ENCODE measurements at places on chromosomes 5 and 9.

GRCh38 chr9:19022206-19022605 is 10.8 kb downstream of the SAXO1 start:
- no peak for DNase-seq

- no peak for DNase-seq
Observed at GRCh38 chr9:137774775-137775386, 102.7 kb upstream of the CACNA1B start.

- no peak for DNase-seq
Observed at GRCh38 chr5:130189961-130190360, 285.7 kb downstream of the CHSY3 start.

- DNase-seq = no peak
Observed at GRCh38 chr5:22541037-22541436, 312.1 kb downstream of the CDH12 start.

GRCh38 chr5:126437721-126438120 is 14.5 kb downstream of the GRAMD2B start:
- no peak for DNase-seq

GRCh38 chr5:145223582-145223981 is 611.6 kb downstream of the PRELID2 start:
- DNase-seq = no peak

- no peak for DNase-seq
Observed at GRCh38 chr5:53092242-53092641, 17.3 kb downstream of the MOCS2 start.

DNA sequence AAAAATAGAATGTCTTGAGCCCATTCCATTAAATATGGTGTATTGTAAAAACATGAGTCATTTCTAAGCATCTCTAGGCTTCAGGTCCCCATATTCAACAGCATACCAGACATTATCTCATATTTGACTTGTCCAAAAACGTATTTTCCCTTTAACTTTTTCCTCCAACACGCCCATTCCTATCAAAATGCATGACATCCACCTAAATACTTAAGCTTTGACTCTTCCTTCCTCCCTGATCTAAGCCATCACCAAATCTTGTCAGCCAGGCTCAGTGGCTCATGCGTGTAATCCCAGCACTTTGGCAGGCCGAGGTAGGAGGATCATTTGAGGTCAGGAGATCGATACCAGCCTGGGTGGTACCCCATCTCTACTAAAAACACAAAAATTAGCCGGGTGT is 23.9 kb downstream of the VCP start:
- no peak for DNase-seq

DNA sequence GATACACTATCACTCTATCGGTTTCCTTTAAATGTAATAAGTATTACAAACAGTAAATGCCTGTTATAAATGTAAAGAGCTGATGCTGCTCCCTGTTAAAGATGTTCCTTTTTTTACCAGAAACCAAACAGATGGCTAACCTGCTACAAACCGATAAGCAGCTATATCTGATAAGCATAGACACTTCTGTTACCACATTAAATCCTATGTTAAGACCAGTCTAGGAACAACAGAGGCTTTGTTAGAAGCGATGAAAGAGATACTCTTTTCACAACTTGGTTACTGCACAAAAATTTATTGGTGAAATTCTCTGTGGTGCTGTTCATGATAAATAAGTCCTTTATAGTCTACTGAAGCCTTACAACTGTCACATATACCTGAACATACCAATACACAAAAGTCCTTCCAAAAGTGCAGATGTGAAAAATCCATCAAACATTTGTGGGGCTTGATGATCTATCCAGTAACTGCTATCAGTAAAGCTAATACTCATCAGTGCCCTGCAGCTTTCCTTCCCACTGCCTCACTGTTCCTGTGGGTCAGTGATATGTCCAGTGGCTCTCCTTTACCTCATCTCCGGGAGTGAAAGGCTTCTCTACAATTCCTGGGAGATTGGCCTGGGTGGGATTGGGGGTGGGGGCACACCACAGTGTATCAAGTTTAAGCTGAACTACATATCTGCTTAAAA is 25.8 kb upstream of the PRXL2C start:
- DNase-seq = no peak

GRCh38 chr5:88656221-88656950 is 226.6 kb downstream of the MEF2C start:
- DNase-seq = no peak

- no peak for DNase-seq
Observed at GRCh38 chr9:98356953-98357690, 101.7 kb upstream of the TBC1D2 start.

GRCh38 chr5:35771300-35771699 is 85.4 kb upstream of the IL7R start:
- DNase-seq = no peak

DNA sequence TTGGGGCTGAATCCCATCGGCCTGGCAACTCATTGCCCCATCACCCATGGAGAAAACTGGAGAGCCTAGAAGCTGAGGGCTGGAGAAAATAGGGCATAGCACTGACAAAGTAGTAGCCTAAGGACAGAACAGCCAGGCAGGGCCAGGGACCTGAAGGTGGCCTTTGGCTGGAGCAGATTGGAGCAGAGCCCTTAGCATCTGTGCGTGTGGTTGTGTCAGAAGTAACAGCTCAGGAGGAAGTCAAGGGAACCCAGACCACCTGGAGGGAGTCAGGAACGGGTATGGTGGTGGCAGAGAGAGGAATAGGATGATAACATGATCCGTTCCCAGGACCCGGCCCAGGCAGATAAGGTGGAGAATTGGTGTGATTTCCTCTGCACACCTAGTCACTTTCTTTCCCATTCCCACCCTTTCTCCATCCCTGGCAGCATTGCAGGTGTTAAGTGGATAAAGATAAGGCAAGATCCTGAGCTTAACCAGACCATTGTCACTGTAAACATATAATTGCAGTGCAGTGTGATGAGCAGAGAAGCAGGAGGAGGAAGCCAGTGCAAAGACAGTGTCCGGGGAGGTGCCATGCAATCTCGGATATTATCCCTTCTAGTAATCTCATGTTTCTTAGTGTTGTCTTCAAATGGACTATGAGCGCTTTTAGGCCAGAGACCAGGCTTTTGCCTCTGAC is 67.0 kb downstream of the NDFIP1 start:
- no peak for DNase-seq

- DNase-seq = no peak
Observed at GRCh38 chr9:87146933-87147332, 199.6 kb upstream of the GAS1 start.

GRCh38 chr9:28782630-28783029 is 1209.3 kb upstream of the C9orf72 start:
- no peak for DNase-seq

GRCh38 chr5:113632996-113633395 is 119.5 kb downstream of the YTHDC2 start:
- no peak for DNase-seq

- DNase-seq = no peak
Observed at GRCh38 chr9:24572406-24572805, 26.7 kb upstream of the IZUMO3 start.
